ENCODE measurements at places on chromosomes 1 and 21.

DNA sequence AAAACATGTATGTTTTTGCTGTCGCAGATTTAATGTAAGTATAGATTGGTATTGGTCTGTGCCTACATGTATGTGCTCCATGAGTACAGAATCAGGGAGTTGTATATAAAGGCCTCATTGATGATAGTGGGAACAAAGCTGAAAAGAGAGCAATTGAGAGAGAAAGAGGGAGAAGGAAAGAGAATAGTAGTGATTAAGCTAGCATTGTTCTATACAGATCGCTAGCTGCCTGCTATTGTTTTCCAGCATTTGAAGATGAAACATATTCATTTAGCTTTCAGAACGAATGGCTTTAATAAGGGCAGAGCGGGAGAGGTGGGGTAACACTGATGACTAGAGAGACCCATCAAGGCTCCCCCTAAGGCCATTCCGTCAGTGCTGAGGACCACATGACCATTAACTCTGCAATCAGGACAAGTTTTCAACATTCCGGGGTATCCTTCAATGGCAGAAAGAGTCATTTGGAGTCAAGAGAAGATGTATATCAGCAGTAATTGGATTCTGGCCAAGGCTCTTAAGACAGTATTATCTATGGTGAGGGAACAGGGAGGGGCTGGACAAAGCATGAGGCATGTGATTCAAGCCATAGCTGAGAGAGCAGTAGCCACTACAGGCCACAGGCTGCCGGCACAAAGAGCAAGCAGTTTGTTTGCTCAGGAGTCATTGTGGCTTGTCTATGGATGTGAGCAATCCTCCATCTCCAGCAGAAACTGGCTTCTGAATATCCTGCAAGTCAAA lies 176.5 kb downstream of the PBX1 start:
- no peak for DNase-seq

- no peak for DNase-seq
Observed at GRCh38 chr1:114178936-114179335, 25.3 kb upstream of the SYT6 start.

GRCh38 chr1:15352128-15352957 lies 57.3 kb upstream of the EFHD2 start:
- no peak for DNase-seq

DNA sequence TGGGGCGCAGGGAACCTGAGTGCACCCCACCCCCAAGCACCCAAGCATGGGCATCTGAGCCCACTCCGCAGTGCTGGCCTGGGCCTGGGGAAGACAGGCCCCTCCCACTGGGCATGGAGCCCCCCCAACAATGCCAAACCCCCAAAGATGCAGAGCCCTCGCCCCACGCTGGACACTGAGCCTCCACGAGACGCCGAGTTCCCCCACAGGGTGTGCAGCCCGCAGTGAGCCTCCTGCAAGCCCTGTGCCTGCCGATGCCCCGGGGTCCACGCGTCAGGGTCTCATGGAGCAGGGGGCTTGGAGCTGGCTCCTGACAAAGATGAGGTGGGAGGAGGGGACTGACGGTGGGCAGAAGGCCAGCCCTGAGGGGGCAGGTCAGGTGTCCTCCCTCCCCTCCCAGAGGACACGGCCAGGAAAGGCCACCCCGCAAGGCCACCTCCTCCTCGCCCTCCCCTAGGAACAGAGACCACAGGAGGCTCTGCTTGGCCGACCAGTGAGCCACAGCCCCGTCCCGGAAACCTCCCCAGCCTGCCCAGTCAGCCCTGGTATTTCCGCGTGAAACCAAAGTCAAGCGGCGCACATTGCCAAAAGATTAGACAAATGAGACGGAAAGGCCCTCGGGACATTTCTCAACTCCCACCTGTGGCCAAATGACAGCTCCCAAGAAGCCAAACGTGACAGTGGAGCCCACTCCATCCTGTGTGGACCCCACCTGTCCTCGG lies 33.4 kb downstream of the MEGF6 start:
- DNase-seq = no peak

GRCh38 chr1:93751377-93752250 lies 70.0 kb upstream of the BCAR3 start:
- DNase-seq = no peak
